ENCODE measurements at places on chromosomes 6 and 20.

GRCh38 chr6:125828476-125829039, 37.8 kb downstream of the NCOA7 start:
- no peak for DNase-seq

DNA sequence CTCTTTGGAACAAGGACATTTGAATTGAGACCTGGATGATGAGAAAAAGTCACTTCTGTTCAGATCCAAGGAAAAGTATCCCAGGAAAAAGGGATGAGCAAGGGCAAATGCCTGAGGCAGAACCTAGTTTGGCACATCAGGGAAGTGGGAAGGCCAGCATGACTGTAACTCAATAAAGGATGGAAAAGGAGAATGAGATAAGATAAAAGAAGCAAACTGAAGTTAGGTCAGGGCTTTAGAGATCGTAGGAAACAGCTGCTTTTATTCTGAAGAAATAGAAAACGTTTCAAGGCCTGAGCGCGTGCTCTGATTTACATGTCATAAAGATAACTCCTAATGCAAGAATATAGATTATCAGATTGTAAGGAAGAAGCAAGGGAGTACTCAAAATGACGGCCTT, 450.0 kb downstream of the FRK start:
- DNase-seq = no peak

- DNase-seq = no peak
Measured at GRCh38 chr6:3328796-3329195, 70.0 kb downstream of the PSMG4 start.

GRCh38 chr6:39084506-39084905, 30.5 kb downstream of the SAYSD1 start:
- no peak for DNase-seq

- DNase-seq = no peak
Measured at GRCh38 chr6:36818756-36819155, 20.5 kb downstream of the CPNE5 start.

DNA sequence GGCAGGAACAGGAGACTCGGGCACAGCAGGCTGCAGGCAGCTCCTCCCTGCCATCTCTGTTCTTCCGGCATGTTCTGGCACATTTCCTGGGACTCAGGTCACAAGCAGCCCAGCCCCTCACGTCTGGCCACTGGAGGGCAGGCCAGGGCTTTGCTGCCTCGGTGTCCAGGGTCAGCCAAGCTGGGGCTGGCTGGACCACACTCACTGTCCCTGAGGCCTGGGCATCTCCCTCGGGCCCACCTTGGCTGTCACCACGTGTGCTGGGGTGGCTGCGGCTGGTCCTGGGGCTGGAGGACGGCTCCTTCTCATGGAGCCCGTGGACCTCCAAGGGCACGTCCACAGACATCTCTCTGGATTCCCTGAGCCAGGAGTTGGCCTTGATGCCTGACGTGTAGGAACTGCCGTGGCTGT, 18.5 kb downstream of the FRMD1 start:
- no peak for DNase-seq

DNA sequence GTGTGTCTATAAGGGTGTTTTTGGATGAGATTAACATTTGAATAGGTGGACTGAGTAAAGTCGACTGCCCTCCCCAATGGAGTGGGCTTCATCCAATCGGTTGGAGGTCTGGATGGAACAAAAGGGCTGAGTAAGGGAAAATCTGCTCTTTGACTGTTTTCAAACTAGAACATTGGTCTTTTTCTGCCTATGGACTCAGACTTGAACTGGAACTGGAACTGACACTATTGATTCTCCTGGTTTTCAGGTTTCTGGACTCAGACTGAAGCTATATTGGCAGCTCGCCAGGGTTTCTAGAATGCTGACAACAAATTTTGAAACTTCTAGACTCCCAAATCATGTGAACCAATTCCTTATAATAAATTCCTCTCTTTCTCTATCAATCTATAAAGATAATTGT, 498.9 kb upstream of the EPHA7 start:
- DNase-seq = no peak

- no peak for DNase-seq
Measured at GRCh38 chr6:4268171-4268570, 132.8 kb upstream of the ECI2 start.

- DNase-seq = no peak
Measured at GRCh38 chr6:158142789-158143188, 25.3 kb downstream of the SERAC1 start.

DNA sequence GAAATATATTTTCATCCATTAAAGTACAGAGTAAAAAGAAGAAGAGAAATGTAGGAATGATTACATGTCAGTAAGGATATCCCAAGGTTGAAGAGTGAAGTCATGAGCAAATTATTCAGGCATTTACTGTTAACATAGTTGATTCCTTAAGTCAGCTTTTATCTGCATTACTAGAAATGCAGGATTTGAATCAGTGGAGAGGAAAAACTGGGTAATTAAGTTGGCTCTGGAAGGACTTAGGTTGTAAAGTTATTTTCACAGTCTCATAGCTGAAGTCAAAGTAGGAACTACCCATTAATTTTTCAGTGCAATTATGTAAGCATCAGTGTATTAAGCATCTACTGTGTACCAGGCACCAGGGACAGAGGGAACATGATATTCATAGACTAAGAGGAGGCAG, 7.8 kb downstream of the NAA20 start:
- no peak for DNase-seq

GRCh38 chr6:106739387-106739786, 110.0 kb downstream of the QRSL1 start:
- DNase-seq = no peak

- no peak for DNase-seq
Measured at GRCh38 chr20:11178946-11179654, 505.3 kb upstream of the JAG1 start.

GRCh38 chr20:50244352-50245149, 53.9 kb downstream of the CEBPB start:
- DNase-seq = no peak

- no peak for DNase-seq
Measured at GRCh38 chr6:44386364-44386928, 1.1 kb upstream of the CDC5L start.

DNA sequence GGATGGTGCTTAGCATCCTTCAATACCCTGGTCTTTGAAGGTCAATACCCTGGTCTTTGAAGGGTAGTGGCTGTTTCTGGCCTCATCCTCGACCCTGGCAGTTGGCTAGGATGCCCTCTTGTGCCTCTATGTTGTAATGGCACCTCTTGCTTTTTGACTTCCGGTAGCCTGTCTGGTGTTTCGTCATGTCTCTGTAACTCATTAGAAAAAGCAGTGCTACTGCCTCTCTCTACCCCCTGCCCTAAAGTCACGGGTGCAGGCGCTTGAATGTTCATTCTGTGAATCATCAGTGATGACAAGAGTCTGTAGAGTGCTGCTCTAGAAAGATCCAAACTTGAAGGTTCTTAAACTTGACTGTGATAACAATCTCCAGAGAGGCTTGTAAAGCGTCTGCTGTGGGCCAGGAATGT, 28.3 kb downstream of the RSPO4 start:
- DNase-seq = no peak

DNA sequence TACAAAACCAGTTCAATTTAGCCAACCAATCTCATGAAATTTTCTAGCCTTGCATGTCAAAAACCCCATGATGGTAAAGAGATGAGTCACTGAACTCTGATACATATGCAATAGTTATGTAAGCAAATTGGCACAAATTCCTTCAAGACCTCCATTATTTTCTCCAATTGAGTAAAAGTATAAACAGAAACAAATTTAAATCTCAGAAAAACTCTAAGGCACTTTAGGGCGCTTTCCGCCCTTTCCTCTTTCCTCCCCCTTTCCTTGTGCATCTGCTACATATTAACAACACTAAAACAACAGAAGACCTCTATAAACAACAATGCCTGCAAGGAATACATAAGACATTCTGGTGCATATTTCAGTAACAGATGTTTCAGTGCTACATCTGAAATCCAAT, 48.5 kb downstream of the KIF13A start:
- DNase-seq = no peak

GRCh38 chr6:134772671-134773360, 177.1 kb downstream of the ALDH8A1 start:
- DNase-seq = no peak

DNA sequence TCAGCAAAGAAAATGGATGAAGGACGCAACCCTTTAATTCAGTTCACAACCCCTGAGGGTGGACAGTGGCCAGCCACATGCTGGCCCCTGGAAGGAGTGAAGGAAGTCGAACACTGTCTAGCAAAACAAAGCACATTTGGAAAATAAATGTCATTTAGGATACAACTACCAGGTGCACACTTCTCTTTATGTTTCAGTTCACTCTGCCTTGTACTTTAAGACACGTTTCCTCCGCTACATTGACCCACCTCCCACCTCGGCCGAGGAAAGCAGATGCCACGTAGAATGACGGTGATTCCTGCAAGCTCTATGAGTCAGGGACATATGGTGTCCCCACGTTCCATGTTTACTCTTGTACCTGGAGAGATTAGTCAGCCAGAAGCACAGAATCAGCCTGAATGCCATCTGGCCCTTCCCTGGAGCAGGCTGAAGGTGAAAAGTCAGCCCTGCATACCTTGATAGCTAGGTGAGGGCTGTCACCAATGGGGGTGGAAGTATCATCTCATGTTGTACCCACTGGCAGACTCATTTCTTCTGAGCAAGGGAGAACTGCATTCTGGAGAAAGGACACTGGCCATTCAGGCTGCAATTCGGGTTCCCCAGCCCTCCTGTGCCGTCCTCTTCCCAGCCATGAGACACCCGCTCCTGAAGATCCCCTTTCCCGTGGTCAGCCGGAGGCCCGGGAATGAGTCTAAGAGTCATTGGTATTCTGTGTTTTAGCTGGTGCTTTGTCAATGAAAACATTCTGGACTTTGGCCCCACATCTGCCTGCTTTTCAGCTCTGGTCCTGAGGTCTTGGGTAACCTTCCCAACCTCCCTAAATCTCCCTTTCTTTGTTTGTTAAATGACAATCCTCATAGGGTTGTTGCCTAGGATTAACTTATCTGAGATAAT, 60.6 kb downstream of the FOXA2 start:
- DNase-seq = no peak

All from NCI-H1436 treated with DMSO at 0.1 percent for 48 hours (cell line).